NCI-H226 (cell line): ENCODE measurements at places on chromosomes 16 and 17.

DNA sequence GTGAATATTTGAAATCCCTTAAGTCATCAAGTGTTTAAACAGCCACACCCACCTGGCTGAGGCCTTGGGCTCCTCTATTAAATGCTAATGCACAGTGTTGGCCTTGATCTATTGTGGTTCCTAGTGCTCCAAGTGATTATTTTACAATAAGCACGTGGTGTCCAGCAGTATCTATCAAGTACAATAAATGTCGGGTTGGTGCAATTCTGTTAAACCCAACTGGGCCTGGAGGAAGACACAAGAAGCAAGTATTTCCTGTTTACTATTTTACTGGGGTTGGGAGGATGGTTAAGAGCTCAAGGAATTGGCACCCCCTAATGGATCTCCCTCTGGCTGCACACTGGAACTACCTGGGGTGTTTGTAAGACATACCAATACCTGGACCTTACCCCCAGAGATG is 72.1 kb upstream of the HNF1B start:
- DNase-seq, result no peak

GRCh38 chr17:36869856-36870719 is 67.2 kb upstream of the LHX1 start:
- DNase-seq, result peak; percentile 54

- DNase-seq, result peak; percentile 99
Observed at GRCh38 chr16:3364774-3365427, 9.2 kb downstream of the OR2C1 start.

GRCh38 chr16:80084614-80085013 is 456.2 kb upstream of the DYNLRB2 start:
- DNase-seq, result peak; percentile 49

DNA sequence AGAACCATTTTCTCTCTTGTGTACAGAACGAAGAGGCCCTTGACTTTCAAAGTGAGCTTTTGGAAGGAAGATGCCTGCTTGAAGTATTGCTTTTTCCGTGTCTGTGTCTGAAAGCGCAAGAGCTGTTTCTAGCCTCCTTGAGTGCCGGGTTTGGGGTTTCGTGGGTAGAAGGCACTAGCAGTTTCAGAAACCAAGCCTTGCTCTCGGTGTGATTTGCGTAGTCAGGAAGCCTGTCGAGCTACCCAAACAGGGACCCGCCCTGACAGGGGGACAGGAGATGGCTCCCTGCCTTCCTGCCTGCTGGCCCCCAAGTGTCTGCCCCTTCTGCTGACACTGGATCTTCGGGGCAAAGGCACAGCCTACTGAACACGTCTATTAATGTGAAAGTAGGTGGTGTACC is 322.0 kb downstream of the MAF start:
- DNase-seq, result no peak

GRCh38 chr17:48747445-48748363 is 19.2 kb upstream of the HOXB13 start:
- DNase-seq, result no peak

DNA sequence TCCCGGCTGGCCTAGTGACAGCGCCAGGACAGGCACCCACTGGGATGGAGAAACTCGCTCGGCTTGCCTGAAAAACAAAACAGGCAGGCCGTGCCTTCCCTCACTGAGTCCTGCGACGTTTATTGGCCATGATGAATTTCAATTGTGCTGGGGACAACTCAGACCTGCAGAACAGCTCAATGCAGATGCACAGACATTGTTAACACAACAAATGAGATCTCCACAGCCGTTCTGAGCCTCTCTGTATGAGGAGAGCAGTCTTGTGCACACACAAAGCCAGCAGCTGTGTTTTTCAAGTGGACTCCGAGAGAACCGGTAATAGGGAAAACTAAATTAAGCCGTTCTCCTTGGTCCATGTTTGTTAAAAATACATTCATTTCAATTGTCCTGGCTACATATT is 15.9 kb downstream of the SHISA6 start:
- DNase-seq, result no peak

DNA sequence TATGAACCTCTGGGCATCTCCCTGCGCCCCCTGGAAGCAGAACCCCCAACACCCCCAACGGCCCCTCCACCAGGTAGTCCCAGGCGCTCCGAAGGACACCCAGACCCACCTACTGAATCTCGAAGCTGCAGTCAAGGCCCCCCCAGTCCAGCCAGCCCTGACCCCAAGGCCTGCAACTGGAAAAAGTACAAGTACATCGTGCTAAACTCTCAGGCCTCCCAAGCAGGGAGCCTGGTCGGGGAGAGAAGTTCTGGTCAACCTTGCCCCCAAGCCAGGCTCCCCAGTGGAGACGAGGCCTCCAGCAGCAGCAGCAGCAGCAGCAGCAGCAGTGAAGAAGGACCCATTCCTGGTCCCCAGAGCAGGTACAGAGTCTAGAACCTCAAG is 1.5 kb downstream of the BCL6B start:
- DNase-seq, result no peak

GRCh38 chr17:13253733-13254410 is 236.0 kb upstream of the ELAC2 start:
- no peak for DNase-seq

DNA sequence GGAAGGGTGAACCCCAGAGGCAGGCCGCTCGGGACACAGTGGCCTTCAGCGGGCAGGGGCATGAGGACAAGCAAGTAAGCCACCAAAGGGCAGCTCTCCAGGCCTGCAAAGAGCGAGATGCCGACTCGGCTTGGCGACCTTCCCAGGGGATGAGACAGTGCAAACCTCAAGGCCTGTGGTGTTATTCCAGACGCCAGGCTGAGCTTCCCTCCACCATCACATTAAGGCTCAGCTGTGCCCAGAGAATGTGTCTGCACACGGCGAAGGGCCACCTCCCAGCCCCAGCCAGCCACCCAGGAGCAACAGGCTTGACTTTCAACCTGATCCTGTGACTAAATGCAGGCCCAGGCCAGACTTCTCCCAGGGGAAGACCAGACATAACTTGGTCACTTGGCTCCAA is 251.4 kb downstream of the SOX9 start:
- no peak for DNase-seq

- peak; percentile 90 for DNase-seq
Observed at GRCh38 chr16:90022209-90023077, 3.2 kb upstream of the DBNDD1 start.

GRCh38 chr16:2282866-2283555 is 15.1 kb upstream of the RNPS1 start:
- no peak for DNase-seq

GRCh38 chr17:82411396-82412053 is 6.6 kb upstream of the HEXD start:
- DNase-seq, result no peak

GRCh38 chr17:31414550-31414918 is 23.1 kb downstream of the RAB11FIP4 start:
- DNase-seq, result no peak

DNA sequence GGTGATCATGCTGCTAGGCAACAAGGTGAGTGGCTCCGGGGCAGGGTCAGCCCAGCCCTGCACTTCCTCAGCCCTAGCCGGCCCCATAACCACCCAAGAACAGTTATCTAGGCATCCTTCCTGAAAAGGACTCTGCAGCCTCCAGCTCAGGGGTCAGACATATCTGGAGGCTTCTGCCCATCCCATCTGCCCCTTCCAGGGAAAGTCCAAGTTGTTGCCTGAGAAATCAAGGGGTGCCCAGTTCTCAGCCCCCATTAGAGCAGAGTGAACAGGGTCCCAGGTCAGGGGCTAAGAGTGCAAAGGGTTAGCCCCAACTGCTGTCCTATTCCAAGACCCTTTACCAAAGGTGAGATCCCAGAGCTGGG is 4.1 kb upstream of the NHERF1 start:
- no peak for DNase-seq

GRCh38 chr16:20349615-20350014 is 2.9 kb downstream of the UMOD start:
- no peak for DNase-seq

GRCh38 chr17:15233022-15233805 is 31.9 kb downstream of the PMP22 start:
- peak; percentile 48 for DNase-seq

GRCh38 chr17:81373536-81374160 is 21.6 kb upstream of the BAHCC1 start:
- DNase-seq, result no peak

- DNase-seq, result no peak
Observed at GRCh38 chr16:30456302-30456701, 10.6 kb upstream of the SEPHS2 start.

- DNase-seq, result no peak
Observed at GRCh38 chr16:87374313-87374712, 9.3 kb downstream of the FBXO31 start.

DNA sequence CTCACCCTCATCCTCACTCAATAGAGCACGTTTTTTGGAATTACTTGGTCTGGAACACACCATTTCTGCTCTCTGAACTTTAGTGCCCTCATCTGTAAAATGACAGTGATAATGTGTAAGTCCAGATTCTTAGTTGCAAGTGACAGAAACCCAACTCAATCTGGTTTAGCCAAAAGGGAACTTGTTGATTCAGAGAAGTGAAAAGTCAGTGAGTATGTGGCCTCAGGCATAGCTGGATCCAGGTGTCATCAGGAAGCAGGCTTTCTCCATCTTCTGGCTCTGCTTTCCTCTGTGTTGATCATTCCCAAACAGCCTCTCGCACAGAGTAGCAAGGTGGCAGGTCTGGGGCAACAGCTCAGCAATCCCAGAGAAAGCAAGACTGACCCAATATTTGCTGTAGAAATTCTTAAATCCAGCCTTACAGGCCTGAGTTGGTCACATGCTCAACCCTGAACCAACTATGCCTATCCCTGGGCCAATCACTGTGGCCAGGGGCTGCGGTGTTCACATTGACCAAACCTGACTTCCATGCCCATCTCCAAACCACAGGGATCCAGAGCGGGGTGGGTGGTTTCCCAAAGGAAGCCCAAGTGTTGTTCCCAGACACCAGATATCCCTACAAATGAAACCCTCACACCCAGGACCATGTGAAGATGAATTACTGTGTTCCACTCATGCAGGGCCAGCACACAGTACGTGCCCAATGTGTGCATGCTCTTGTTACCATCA is 23.3 kb upstream of the ALKBH5 start:
- no peak for DNase-seq

- peak; percentile 32 for DNase-seq
Observed at GRCh38 chr17:59972778-59973177, 8.2 kb upstream of the RNFT1 start.

DNA sequence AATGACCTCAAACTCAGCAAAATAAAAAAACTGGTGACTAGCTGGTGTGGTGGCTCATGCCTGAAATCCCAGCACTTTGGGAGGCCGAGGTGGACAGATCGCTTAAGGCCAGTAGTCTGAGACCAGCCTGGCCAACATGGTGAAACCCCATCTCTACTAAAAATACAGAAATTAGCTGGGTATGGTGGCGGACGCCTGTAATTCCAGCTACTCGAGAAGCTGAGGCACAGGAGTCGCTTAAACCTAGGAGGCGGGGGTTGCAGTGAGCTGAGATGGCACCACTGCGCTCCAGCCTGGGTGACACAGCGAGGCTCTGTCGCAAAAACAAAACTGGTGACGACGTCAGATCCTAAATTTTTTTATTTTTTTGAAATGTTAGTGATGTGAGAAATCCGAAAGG is 82.6 kb upstream of the TOB1 start:
- no peak for DNase-seq

DNA sequence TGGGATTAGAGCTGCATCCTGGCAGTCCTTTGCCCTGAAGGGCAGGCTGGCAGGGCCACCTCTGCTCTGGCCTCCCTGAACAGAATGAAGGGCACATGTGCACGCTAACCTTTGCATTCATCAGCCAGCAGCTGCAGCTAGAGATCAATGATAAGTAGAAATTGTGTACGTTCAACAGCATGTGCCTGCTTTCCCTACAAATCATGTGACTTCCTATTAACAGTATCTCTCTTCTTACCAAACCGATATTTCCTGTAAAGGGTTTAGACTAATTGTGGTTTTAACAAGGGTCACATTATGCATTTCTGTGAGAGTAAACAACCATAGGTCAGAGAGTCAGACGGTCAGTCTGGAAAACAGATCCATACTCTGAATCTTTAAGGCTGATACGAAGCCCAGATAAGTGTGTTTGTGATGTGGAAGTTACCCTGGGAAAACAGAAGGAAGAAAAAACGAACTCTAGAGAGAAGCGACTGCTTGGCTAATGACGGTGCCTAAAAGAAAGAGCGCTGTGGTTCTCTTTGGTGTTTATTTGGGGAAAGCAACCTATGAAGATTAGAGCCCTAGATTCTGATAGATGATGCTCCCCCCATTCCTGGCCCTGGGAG is 219.4 kb downstream of the MAF start:
- DNase-seq, result no peak

GRCh38 chr16:20899071-20899470 is 1.1 kb downstream of the DCUN1D3 start:
- peak; percentile 80 for DNase-seq

DNA sequence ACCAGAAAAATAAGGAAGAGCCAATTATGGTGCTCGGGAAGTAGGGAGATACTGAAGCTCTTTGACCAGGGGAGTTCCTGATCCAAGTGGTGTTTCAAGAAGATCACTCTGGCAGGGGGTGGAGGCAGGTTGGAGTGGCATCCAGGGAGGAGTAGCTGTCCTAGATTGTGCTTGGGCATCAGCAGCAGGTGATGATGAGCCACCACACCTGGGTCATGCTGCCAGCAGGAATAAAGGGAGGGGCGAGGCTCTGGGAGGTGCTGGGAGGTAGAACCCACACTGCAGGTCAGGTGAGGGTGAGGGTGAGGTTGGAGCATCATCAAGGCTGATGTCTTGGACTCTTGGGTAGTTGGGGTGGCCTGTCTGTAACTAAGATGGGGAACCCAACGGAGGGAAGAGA is 35.4 kb upstream of the ADGRG1 start:
- DNase-seq, result no peak

DNA sequence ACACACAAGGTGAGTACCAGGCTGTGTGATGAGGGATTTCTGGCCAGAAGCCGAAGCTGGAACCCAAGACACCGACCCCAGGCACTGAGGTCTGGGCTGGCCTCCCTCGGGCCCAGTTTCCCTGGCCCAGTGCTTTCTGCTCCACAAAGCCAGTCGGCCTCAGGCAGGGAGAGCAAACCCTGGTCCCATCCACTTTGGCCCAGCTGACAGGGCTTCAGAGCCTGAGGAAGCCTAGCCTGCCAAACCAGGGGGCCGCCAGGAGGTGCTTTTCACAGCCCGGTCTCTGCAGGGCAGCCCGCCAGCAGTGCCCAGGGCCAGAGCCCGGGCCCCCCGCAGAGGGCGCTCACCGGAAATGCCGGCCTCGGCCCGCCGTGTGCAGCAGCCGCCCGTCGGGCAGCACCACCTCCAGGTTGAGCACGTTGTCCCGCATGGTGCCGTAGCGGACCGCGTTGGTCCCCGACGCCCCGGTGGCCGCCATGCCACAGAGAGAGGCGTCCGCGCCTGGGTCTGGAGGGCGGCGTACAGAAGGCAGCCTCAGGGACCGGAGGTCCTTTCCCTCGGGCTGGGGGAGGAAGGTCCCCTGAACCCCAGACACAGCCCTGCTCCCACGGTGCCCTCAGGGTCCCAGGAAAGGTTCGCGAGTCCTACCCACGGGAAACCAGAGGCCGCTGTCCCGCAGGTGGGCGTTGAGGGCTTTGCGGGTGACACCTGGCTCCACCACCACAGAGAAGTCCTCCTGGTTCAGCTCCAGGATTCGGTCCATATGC is 2.2 kb downstream of the LDHD start:
- no peak for DNase-seq
